ENCODE measurements at places on chromosomes 6 and 20. TPM values are rescaled to one million over a fixed set of nuclear protein-coding genes. Genes with fewer than 3 reads are reported as not detected.

DNA sequence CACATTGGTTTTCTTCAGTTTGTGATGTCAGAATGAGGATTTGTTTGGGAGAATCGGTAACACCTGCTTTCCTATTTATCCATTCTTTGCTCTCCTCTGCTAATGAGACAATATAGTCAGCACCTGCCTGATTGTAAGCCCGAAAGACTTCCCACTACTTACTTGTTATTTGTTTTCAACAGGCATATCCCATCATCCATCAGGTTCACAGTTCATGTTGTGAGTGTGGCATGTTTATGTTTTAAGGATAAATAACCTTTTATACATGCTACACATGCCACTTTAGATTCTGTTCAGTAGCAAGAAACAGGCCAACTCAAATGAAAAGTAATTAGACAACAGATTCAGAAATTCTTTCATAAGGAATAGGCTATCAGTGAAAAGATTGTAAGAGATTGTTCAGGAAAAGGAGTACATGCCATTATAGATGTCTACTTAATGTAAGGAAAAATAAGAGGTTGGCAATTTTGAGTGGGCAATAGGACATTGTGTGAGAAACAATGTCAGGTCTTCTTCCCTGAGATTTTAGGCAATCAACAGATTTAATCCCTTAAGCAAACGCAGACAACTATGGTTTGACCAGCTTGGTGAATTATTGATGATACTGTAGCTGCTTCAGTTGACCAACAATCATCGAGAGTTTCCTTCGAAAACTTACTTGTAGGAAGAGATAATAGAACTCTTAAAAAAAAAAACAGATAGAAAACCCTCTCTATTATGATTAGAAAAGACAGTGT lies 7.9 kb upstream of the GPRC6A start:
- H3K27me3 ChIP-seq: peaks cover 6% of the 10 kb centered on the region
- DNase-seq: no peak
- H3K27ac ChIP-seq: no peak overlapping the region
- no peaks in the 10 kb centered on the region for H3K36me3 ChIP-seq
- H3K4me3 ChIP-seq: no peak overlapping the region
- no peaks in the 10 kb centered on the region for H3K4me1 ChIP-seq

GRCh38 chr20:34993941-34994508 lies 38.4 kb downstream of the MYH7B start:
- no peak overlapping the region for H3K4me3 ChIP-seq
- no peak for DNase-seq
- H3K36me3 ChIP-seq: peaks cover 9% of the 10 kb centered on the region
- no peak overlapping the region for H3K27ac ChIP-seq
- H3K4me1 ChIP-seq: no peaks in the 10 kb centered on the region

GRCh38 chr6:7006515-7007191 lies 101.1 kb upstream of the RREB1 start:
- H3K4me1 ChIP-seq: peaks cover 8% of the 10 kb centered on the region
- no peak for DNase-seq
- H3K27me3 ChIP-seq: peaks cover 3% of the 10 kb centered on the region
- no peaks in the 10 kb centered on the region for H3K36me3 ChIP-seq
- H3K4me3 ChIP-seq: no peak overlapping the region

GRCh38 chr6:45959534-45960145 lies 56.0 kb downstream of the CLIC5 start:
- no peak overlapping the region for H3K4me3 ChIP-seq
- H3K36me3 ChIP-seq: no peaks in the 10 kb centered on the region
- no peaks in the 10 kb centered on the region for H3K27me3 ChIP-seq
- no peak overlapping the region for H3K27ac ChIP-seq

DNA sequence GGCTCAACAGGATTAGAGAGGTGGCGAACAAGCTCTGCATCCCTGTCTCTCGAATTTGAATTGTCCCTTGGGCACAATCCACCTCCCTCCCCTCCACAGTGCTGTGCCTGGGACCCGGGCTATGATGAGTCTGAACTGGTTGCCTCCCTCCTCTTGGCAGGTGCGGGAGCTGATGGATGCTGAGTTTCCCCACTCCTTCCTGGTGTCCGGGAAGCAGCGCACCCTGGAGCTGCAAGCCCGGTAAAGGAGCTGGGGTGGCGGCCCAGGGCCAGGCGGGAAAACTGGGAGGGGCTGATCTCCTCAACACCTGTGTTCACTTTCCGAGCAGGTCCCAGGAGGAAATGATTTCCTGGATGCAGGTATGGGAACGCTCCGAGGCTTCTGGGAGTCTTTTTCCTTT lies 14.9 kb downstream of the FGD2 start:
- no peaks in the 10 kb centered on the region for H3K27me3 ChIP-seq
- no peak overlapping the region for H3K27ac ChIP-seq
- no peak overlapping the region for H3K4me3 ChIP-seq
- no peak for DNase-seq
- H3K36me3 ChIP-seq: no peaks in the 10 kb centered on the region

DNA sequence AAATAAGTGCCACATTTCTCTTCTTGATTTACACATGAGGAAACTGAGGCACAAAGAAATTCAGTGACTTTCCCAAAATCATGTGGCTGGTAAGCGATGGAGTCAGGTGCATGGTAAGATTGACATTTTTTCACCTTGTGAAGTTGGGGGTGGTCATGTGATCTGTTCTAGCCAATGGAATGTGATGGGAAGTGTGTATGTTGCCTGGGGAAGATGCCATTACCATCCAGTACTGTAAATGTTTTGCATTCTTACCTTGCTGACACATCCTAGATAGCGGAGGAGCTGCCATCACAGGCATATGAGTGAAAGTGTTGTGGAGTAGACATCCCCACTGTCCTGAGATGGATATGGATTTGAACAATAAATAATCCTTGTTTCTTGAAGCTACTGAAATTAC lies 499.6 kb upstream of the SULF2 start:
- H3K36me3 ChIP-seq: no peaks in the 10 kb centered on the region
- H3K4me1 ChIP-seq: no peaks in the 10 kb centered on the region
- H3K27me3 ChIP-seq: peaks cover under 1% of the 10 kb centered on the region
- no peak overlapping the region for H3K4me3 ChIP-seq
- DNase-seq: no peak

GRCh38 chr20:59032713-59033059 lies 551 bp upstream of the ATP5F1E start:
- H3K4me3 ChIP-seq: peak overlapping the region; percentile 94
- H3K4me1 ChIP-seq: peaks cover 74% of the 10 kb centered on the region
- DNase-seq: no peak
- H3K36me3 ChIP-seq: peaks cover 55% of the 10 kb centered on the region

- H3K4me3 ChIP-seq: no peak overlapping the region
- no peak for DNase-seq
- peaks cover 1% of the 10 kb centered on the region for H3K4me1 ChIP-seq
- no peak overlapping the region for H3K27ac ChIP-seq
- H3K36me3 ChIP-seq: no peaks in the 10 kb centered on the region
Measured at GRCh38 chr20:60215816-60216730, 257.9 kb downstream of the CDH26 start.

- no peaks in the 10 kb centered on the region for H3K4me1 ChIP-seq
- DNase-seq: no peak
- no peak overlapping the region for H3K27ac ChIP-seq
- peaks cover 4% of the 10 kb centered on the region for H3K27me3 ChIP-seq
- H3K36me3 ChIP-seq: no peaks in the 10 kb centered on the region
Measured at GRCh38 chr6:122727244-122727643, 52.3 kb upstream of the FABP7 start.

DNA sequence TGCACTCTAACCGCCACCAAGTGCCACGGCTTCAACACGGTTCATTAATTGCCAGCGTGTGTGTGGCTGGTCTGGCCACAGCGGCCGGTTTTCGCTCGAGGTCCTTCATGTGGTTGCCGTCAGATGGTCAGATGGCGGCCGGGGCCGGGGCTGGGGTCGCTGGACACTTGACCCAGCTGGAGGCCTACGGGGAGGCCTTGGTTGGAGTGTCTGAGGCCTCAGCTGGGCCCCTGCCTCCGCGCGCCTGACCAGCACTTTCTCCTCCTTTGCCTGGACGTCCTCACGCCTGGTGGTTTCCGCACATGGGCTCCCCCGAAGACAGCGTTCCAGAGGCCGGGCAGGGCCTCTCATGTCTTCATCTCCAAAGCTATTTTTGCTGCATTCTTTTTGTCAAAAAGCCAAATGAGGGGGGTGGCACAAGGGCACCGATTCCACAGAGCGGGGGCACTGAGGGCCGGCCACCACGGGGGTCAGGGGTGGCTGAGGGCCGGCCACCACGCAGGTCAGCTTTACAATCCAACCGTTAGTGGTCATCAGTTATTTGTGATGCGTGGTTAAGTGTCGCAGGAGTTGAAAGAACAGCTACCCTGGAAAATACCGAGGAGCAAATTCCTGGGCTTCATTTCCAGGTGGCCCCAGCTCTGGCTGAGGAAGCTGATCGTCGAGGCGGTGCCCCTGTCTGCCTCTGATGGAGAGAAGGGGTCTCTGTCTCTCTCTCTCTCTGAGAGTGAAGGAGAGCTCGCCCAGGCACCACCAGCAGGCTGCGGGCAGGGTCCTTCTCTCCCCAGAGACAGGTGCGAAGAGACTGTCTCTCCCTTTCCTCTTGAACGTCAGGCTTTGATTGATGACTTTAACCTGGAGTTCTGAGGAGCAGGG lies 50.5 kb upstream of the FRMD1 start:
- H3K27me3 ChIP-seq: peaks cover 33% of the 10 kb centered on the region
- no peaks in the 10 kb centered on the region for H3K36me3 ChIP-seq
- no peak for DNase-seq
- H3K27ac ChIP-seq: no peak overlapping the region
- no peak overlapping the region for H3K4me3 ChIP-seq

GRCh38 chr6:131951576-131952230 lies 531 bp upstream of the CCN2 start:
- peak overlapping the region; percentile 7 for H3K4me3 ChIP-seq
- no peaks in the 10 kb centered on the region for H3K36me3 ChIP-seq
- DNase-seq: no peak

DNA sequence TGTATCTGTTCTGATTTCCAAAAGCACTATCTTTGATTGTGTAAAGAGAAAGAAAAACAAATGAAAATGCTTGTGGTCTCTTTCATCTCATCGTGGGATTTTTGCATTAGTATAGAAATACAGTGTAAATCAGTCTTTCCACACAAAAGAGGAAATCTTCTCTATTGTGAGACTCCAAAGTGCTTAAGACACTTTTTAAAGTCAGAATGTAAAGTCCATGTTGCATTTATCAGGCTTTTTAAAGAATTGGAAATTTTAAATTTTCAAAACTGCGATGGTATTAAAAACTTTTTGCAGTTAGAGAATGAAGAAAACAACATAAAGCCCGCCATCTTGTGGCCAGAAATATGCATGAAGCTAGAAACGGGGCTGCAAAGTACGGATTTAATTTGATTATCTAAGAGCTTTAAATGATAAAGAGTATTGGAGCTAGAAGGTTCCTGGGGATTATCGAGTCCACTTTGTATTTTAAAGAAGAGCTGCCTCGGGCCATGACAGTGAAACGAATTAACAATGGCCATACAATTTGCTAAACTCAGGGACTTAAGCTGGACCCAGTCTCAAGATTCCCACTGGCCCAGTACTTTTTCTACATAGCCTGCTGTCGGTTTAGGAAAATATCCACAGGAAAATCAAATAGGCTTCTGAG lies 339.6 kb downstream of the ARHGAP18 start:
- DNase-seq: peak; percentile 77
- H3K4me3 ChIP-seq: no peak overlapping the region
- H3K27me3 ChIP-seq: no peaks in the 10 kb centered on the region
- H3K27ac ChIP-seq: no peak overlapping the region
- H3K36me3 ChIP-seq: no peaks in the 10 kb centered on the region
- peaks cover 20% of the 10 kb centered on the region for H3K4me1 ChIP-seq

DNA sequence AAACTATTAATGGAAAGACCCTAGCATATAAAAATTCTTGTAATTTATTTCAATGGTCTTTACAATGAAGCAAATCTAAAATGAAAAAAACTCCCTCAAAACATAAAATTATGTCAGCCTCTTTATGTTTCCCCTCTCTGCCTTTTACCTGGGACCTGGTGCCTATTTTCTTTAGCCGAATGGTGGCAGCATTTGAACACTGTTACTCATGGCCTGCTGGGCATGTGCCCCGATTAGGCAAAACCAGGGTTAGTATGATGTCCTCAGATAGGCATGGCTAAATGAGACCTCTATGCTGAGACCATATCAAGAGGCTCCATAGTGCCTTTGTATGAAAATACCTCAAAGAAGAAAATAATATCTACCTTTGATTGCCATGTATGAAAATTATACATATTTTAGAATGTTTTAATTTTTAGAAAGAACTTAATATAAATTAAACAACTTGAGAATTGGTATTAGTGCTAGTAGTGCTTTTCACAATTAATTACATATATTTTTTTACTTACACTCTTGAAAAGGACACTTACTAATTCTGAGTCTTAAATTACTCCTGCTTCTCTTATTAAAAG lies 22.5 kb upstream of the C6orf58 start:
- no peaks in the 10 kb centered on the region for H3K4me1 ChIP-seq
- peaks cover 14% of the 10 kb centered on the region for H3K27me3 ChIP-seq

- H3K36me3 ChIP-seq: no peaks in the 10 kb centered on the region
- H3K4me1 ChIP-seq: no peaks in the 10 kb centered on the region
- no peak for DNase-seq
- H3K27ac ChIP-seq: no peak overlapping the region
Measured at GRCh38 chr6:46036911-46037310, 21.3 kb upstream of the CLIC5 start.

GRCh38 chr6:145212813-145213212 lies 522.5 kb downstream of the EPM2A start:
- no peak overlapping the region for H3K4me3 ChIP-seq
- DNase-seq: no peak
- no peak overlapping the region for H3K27ac ChIP-seq
- H3K36me3 ChIP-seq: no peaks in the 10 kb centered on the region

DNA sequence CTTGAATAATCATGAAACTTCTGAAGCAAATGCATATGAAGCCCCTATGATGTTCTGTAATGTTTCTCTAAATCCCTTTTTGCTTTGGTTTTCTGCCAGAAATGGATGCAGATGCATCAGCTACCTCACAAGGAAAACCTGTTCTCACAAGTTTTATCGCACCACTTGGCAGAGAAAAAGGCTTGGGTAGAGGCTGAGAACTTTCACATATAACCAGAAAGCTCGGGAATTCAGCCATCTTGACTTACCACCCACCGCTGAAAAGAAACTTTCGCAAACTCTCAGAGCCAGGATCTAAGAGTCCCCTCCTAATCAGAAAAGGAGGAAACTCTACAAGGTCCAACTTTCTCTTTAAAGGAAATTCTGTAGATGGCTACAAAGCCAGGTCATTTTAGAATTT lies 36.2 kb upstream of the ADTRP start:
- no peak for DNase-seq
- H3K36me3 ChIP-seq: no peaks in the 10 kb centered on the region

GRCh38 chr20:47318027-47318585 lies 38.4 kb downstream of the ZMYND8 start:
- peak overlapping the region; percentile 25 for H3K4me3 ChIP-seq
- H3K4me1 ChIP-seq: peaks cover 77% of the 10 kb centered on the region
- peak overlapping the region; percentile 88 for H3K27ac ChIP-seq
- H3K27me3 ChIP-seq: no peaks in the 10 kb centered on the region

Gene HEY2
- not detected for total RNA-seq

Gene LRRC73
- 0.10 TPM for total RNA-seq

Gene COL9A3
- total RNA-seq: not detected

Gene PARD6B
- total RNA-seq: 3.9 TPM
